ENCODE measurements at places on chromosomes 3 and 15.

- DNase-seq: no peak
Measured at GRCh38 chr3:113105093-113105449, 106.3 kb upstream of the BOC start.

GRCh38 chr3:150889106-150889505, 16.1 kb downstream of the MINDY4B start:
- no peak for DNase-seq

GRCh38 chr15:82647835-82648256, 683 bp upstream of the CPEB1 start:
- no peak for DNase-seq

DNA sequence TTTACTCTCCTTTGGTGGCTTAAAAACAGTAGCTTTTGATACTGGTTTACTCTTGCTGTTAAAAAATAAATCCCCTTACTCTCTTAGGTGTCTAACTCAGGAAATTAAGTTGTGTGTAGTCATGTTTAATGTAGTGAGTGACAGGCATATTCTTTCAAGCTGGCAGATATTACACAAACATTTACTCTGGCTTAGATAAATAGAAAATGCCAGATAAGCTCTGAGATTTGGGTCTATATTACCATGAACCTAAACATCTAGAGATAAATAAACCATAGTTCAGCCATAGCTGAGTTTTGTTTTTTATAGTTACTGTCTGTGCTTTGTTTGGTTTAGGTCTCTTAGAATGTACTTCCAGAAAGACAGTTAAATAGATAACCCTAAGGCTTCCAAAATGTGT, 2.4 kb downstream of the SEMA6D start:
- DNase-seq: no peak

DNA sequence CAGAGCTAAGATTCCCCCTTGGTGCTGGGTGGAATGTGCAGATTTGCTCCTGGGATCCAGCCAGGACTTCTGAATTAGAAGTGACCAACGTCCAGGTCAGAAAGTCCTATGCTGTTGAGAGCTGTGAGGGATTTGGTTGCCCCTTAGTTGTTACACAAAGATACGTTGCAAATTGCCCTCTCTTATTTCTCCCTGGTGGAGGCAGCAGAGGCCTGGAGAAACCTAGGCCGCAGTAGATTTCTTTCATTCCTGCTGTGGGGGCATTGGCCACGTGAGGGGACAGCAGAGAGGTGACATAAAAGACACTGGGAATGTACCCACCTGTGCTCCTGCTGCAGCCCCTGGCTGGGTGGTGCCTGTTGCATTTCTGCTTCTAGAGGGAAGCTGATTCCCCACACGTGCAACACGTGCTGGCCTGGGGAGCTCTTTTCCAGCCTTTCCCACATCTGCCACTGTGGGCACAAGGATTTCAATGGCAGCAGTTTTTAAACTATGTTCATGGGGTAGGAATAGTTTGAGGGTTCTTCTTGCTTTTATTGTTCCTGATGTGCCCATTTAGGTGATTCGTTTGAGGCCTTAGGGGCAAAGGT, 65.7 kb downstream of the SYNM start:
- DNase-seq: no peak

- no peak for DNase-seq
Measured at GRCh38 chr3:186640473-186640818, 247 bp downstream of the FETUB start.

- no peak for DNase-seq
Measured at GRCh38 chr3:54251705-54252104, 129.4 kb downstream of the CACNA2D3 start.

GRCh38 chr15:42720071-42720470, 16.9 kb downstream of the CDAN1 start:
- DNase-seq: no peak

GRCh38 chr3:99699841-99700240, 61.4 kb downstream of the COL8A1 start:
- DNase-seq: no peak

DNA sequence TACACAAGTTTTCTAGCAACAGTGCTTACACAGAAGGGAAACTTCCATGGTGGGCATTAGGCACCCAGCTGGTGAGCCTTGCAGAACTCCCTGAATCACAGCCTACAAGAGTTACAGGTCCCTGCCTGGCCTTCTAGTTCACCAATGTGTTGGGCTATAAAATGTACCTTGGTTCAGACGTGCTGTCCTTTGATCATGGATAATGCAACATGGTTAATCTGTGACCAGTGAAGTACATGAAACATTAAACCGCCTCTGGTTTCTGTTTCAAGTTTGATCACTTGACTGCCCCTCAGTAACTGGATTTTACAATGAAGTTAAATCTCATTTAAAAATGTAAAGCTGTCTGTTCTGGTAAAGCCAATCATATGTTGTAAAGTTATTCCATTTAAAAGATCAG, 51.8 kb downstream of the FMN1 start:
- no peak for DNase-seq

GRCh38 chr3:158352551-158352950, 218.4 kb upstream of the MLF1 start:
- DNase-seq: no peak

DNA sequence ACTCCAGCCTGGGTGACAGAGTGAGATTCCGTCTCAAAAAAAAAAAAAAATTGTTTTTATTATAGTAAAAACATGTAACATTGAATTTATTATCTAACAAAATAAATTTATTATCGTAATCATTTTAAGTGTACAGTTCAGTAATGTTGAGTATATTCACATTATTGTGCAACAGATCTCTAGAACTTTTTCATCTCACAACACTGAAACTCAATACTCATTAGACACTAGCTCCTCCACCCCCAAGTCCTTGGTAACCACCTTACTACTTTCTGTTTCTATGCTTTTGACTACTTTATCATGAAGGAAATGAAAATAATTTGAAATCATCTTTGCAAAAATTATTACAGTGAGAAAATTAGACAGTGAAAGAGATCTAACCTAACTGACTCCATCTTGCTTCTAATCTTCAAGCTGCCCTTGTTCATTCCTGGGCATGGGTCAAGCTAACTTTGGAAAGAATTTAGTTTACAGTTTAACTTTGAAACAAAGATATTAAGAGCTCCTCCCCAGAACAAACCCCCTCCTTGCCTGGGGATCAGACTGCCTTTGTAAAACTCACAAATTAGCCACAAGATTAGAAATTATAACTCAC, 15.0 kb upstream of the FYCO1 start:
- no peak for DNase-seq
